AG08395 (cell line): ENCODE measurements at places on chromosomes 5 and 9.

GRCh38 chr5:93993161-93993560 lies 251.8 kb upstream of the POU5F2 start:
- no peak for DNase-seq

GRCh38 chr9:101458963-101459631 lies 23.5 kb upstream of the ALDOB start:
- peak; percentile 77 for DNase-seq

DNA sequence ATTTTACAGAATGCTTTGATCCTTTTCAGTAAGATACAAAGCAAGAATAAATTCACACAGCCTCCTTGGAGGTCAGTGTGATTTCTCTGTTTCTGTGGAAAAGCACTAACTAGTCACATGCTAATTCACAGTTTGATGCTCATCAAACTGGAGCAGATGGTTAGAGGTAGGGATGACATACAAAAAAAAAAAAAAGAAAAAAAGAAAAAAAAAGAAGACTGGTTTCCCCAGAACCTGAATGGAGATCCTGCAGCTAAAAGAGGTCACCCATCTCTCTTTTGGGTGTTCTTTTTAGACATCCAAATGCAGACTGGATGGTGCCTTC lies 123.7 kb upstream of the ANKRD55 start:
- DNase-seq: no peak

DNA sequence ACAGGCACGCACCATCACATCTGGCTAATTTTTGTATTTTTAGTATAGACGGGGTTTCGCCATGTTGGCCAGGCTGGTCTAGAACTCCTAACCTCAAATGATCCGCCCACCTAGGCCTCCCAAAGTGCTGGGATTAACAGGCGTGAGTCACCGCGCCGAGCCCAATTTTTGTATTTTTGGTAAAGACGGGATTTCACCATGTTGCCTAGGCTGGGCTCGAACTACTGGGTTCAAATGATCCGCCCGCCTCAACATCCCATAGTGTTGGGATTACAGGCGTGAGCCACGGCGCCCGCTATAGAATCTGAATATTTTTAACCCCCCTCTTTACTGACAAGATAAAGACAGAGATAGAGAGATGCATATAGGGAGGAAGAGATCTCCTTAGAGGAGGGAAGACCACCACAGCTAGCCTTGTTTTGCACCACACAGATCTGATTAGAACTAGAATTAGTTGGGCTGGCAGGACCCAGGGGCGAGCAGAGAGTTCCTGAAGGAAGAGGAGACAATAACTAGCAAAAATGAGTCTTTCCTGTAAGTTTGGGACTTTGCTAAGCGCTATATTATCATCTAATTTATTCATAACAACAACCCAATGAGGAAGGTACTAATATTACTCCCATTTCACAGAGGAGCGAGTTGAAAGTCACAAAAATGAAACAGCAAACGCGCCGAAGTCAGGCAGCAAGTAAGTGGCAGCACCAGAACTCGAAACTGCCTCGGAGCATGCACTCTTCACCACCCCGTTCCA lies 1.5 kb upstream of the ANKHD1 start:
- no peak for DNase-seq

GRCh38 chr5:149999866-150000255 lies 593 bp downstream of the TIGD6 start:
- no peak for DNase-seq

GRCh38 chr9:88781628-88782391 lies 209.5 kb upstream of the S1PR3 start:
- peak; percentile 29 for DNase-seq

DNA sequence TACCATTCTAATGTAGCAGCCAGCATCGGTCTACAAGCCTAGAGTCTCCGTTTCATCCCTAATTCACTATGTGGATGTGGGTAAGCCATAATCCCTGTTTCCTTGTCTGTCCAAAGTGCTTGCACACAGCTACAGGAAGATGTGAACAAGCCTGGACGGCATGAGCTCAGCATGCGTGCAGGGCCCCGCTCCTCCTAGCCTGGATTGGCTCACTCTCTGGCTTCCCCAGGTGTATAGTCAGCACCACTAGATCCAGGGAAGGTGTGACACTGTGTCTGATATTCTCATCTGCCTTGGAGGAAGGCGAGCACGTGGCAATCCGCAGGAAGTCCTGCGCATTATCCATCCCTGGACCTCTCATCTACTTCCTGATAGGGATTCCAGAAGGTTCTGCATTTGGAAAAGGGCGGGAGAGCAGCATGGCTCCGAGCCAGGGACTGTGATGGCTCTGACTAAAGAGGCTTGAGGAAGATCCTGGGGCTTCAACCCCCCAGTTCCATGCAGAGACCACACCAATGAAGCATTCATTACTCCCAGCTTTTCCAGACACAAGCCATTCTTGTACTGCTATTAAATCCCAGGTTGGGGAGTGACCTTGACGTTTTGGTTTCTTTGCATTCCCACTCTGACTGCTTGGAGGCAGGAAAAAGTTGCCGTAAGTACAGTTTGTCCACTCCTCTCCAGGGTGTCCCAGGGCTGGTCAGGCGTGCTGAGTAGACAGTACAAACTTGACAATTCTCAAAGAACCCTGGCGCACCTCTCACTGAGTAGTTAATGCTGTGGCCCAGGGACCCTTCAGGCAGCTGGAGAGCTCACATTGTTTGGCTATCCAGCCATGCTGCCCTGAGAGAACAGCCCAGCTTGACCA lies 65.6 kb downstream of the PSD2 start:
- DNase-seq: no peak

- DNase-seq: no peak
These were observed 15.4 kb downstream of the SFXN1 start for GRCh38 chr5:175493726-175494125.
